Cardiac atrium fibroblast (primary cell): ENCODE measurements at places on chromosomes 1 and 21. TPM values are rescaled to one million over a fixed set of nuclear protein-coding genes. Genes with fewer than 3 reads are reported as not detected.

IFI44L gene
- total RNA-seq = 2.3 and 9.6 TPM in 2 replicates

SERPINC1 gene
- 0.16 TPM in 1 of 2 replicates, not detected in the other for total RNA-seq

E2F2 gene
- total RNA-seq = under 0.01 and 0.81 TPM in 2 replicates

WASF2 gene
- total RNA-seq = 31.2 and 34.7 TPM in 2 replicates

FCMR gene
- total RNA-seq = 1.8 and 8.1 TPM in 2 replicates

SYNC gene
- total RNA-seq = 31.2 and 45.2 TPM in 2 replicates

RHOU gene
- total RNA-seq = 6.9 and 12.3 TPM in 2 replicates

TRNP1 gene
- 52.8 and 116 TPM in 2 replicates for total RNA-seq

ANKRD65 gene
- total RNA-seq = 2.2 TPM in 1 of 2 replicates, not detected in the other

PLPPR4 gene
- total RNA-seq = under 0.01 and 0.32 TPM in 2 replicates

ANGEL2 gene
- total RNA-seq = 16.2 and 19.1 TPM in 2 replicates

RASAL2 gene
- 11.9 and 16.8 TPM in 2 replicates for total RNA-seq

PDPN gene
- 0.90 and 4.1 TPM in 2 replicates for total RNA-seq
